ENCODE measurements at places on chromosomes 6 and 20. TPM values are rescaled to one million over a fixed set of nuclear protein-coding genes. Genes with fewer than 3 reads are reported as not detected.

Gene GNMT
- total RNA-seq, result not detected

Gene TMEM244
- not detected for total RNA-seq

Gene FOXA2
- total RNA-seq, result not detected

Gene NOX3
- not detected for total RNA-seq

Gene MUCL3
- total RNA-seq, result not detected

Gene HDAC2
- total RNA-seq, result 59.3 TPM

Gene SLC2A10
- 40.8 TPM for total RNA-seq

Gene HFE
- total RNA-seq, result 16.8 TPM

Gene TBXT
- not detected for total RNA-seq

Gene SAMD10
- 1.4 TPM for total RNA-seq

Gene ARMC12
- 0.13 TPM for total RNA-seq

Gene CDC5L
- 22.4 TPM for total RNA-seq

Gene MYB
- 0.53 TPM for total RNA-seq

Gene TRDN
- not detected for total RNA-seq

Gene FBXO9
- 51.5 TPM for total RNA-seq

Gene PLAGL2
- total RNA-seq, result 0.79 TPM

Gene GHRH
- not detected for total RNA-seq

Gene GJA10
- total RNA-seq, result not detected

Gene AKAP12
- 456 TPM for total RNA-seq

Gene MOCS3
- total RNA-seq, result 6.9 TPM

Gene SLC17A2
- not detected for total RNA-seq

Gene SLC17A3
- total RNA-seq, result not detected

Gene TMEM217
- total RNA-seq, result 1.8 TPM

Gene RING1
- total RNA-seq, result 31.0 TPM

Gene MATN4
- total RNA-seq, result not detected

Gene SNAI1
- 0.68 TPM for total RNA-seq

Gene LPA
- total RNA-seq, result not detected

Gene EYA2
- 0.50 TPM for total RNA-seq

Gene LYRM4
- total RNA-seq, result 21.8 TPM

Gene HEY2
- total RNA-seq, result 1.7 TPM

Gene PGK2
- not detected for total RNA-seq

Gene OR2B3
- total RNA-seq, result not detected

Gene BANF2
- total RNA-seq, result not detected

Gene SPDEF
- under 0.01 TPM for total RNA-seq

Gene C20orf202
- not detected for total RNA-seq

Gene GRM4
- total RNA-seq, result under 0.01 TPM

Gene SYCP2L
- not detected for total RNA-seq

Gene EEF1A2
- 0.06 TPM for total RNA-seq

Gene ENPP5
- total RNA-seq, result 0.87 TPM

Gene SLX4IP
- 5.9 TPM for total RNA-seq

Gene NDUFAF4
- 8.0 TPM for total RNA-seq

Gene BPIFA1
- total RNA-seq, result not detected

Gene SLC35F1
- total RNA-seq, result not detected

Gene LTA
- total RNA-seq, result not detected

Gene C4A
- 5.8 TPM for total RNA-seq

Gene ZBTB12
- 3.7 TPM for total RNA-seq

Gene DDX43
- total RNA-seq, result 0.68 TPM

Gene KLC4
- 15.2 TPM for total RNA-seq

Gene PPP1R16B
- total RNA-seq, result 0.75 TPM

Gene IL17F
- not detected for total RNA-seq

Gene F13A1
- not detected for total RNA-seq

Gene KCNK16
- total RNA-seq, result not detected

Gene MICAL1
- total RNA-seq, result 56.1 TPM

Gene TRIM40
- not detected for total RNA-seq

Gene SIRPB2
- 0.13 TPM for total RNA-seq

Gene SPTLC3
- 14.7 TPM for total RNA-seq

Gene TOMM6
- total RNA-seq, result 66.3 TPM

Gene LIN28B
- total RNA-seq, result not detected
